ENCODE measurements at places on chromosomes 1 and 21.
A peak's percentile ranks its signal among the peaks of the same experiment; 100 is the strongest.

DNA sequence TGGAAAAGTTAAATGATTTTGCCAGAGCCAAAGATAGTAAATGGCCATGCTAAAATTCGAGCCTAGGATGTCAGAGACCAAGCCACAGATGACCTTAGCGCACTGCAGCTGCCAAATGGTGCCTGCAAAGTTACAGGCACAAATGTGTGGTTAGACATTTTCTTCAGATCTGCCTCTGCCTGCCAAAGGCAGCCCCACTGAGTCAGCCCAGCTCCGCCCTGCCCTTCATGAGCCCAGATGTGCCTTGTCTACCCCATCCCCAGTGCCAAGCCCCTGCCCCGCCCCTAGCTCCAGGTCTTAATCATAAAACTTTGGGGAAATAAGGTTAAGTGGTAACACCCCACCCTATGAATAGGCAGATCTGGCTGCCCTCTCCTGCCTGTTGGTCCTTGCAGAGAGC lies 105.9 kb downstream of the DTL start:
- no peak for DNase-seq

DNA sequence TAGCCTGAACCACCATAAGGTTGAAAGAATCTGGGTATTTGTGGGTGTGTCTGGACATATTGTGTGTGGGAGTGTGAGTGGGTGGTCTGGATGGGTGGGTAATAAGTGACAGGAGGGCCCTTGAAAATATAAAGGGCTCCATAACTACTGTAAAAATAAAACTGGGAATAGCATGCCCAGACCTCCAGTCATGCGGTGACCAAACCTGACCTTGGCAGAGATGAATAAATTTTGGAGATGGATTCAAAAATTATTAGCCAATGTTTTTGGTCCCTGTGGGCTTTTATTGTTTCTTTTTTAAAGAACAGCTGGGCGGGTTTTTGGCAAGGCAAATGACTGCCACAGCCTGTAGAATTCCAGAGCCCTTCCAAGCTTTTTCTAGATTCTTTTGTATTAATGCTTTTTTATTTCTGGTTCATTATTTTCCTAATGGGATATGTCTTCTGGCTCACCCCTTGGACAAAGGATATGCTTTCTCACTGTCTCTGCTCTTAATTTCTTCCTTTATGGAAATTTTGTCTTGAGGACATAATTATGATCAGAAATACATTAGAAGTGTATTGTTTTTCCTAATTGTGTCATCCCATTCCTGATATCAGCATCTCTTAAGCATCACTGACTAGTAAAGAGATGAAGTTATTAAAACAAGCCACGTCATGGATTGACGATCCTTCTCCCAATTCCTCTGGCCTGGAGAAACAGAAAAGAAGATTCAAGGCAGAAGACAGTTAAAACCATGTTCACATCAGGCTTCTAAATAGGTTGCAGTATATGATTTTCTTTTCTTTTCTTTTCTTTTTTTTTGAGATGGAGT lies 69.5 kb downstream of the NTMT2 start:
- no peak for DNase-seq

DNA sequence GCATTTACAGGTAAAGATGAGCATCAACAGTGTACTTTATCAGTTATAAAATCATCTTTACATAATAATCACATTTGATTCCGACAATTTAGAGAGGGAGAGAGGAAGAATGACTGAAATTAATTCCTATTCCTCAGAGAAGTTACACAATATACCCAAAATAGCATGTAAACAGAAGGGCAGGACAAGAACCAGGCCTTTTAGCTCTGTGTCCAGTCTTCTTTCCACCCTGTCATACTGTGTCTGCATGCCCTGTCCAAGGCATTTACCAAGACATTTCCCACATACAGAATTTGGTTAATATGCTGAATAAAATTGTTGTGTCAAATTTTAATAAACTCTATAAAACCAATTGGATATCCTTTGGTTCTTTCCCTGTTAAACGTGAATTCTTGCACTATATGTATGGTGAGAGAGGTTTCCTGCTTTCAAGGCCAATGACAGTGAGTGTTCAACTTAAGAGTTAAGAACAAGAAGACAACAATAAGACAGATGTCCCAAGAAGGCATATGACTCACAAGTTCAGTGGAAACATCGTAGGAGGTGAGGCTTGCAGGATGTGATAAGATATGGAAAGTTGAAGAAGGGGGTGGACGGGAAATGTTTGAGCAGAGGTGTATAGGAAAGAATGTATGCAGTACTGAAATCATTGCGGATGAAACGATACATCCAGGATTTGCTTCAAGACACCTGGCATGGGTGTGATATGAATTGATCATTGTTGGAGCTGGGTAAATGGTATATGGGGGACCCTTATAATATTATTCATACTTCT lies 20.8 kb downstream of the LRRC8B start:
- no peak for DNase-seq

- DNase-seq, result no peak
Measured at GRCh38 chr1:30120245-30121000, 603.0 kb downstream of the MATN1 start.

- no peak for DNase-seq
Measured at GRCh38 chr1:46153228-46153627, 20.8 kb upstream of the PIK3R3 start.

- DNase-seq, result no peak
Measured at GRCh38 chr1:161139766-161140165, 7.3 kb upstream of the DEDD start.

- DNase-seq, result no peak
Measured at GRCh38 chr21:45474323-45474950, 67.8 kb downstream of the SLC19A1 start.

GRCh38 chr1:84971957-84972356 lies 25.0 kb downstream of the MCOLN2 start:
- DNase-seq, result no peak

GRCh38 chr1:204149635-204150565 lies 1.9 kb downstream of the ETNK2 start:
- DNase-seq, result peak; percentile 35

GRCh38 chr21:45021428-45022347 lies 52.7 kb upstream of the ADARB1 start:
- DNase-seq, result peak; percentile 46

GRCh38 chr1:214864896-214865688 lies 217.4 kb upstream of the KCNK2 start:
- DNase-seq, result no peak

- no peak for DNase-seq
Measured at GRCh38 chr1:184535191-184535970, 148.6 kb downstream of the C1orf21 start.

GRCh38 chr21:44378646-44379514 lies 25.5 kb downstream of the TRPM2 start:
- no peak for DNase-seq

DNA sequence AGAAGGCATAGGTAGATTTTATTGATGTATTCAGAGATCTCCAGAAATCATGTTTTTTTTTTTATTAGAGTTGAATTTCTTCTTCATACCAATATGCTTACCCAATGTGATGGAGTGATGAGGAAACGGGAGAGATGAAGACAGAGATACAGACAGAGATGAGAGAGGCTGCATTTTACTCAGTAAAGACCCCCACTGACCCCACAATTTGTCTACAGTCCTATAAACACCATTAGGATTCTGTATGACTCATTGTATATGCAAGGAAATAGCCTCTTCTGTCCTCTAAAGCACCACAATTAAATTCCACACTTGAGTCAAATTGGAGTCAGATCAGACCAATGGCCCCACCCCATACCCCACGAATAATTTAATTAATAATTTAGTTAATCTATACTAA lies 44.0 kb downstream of the RUNX1 start:
- DNase-seq, result no peak

GRCh38 chr1:157359314-157360022 lies 192.8 kb downstream of the FCRL5 start:
- DNase-seq, result no peak

GRCh38 chr21:21712748-21713520 lies 714.7 kb downstream of the NCAM2 start:
- DNase-seq, result no peak

DNA sequence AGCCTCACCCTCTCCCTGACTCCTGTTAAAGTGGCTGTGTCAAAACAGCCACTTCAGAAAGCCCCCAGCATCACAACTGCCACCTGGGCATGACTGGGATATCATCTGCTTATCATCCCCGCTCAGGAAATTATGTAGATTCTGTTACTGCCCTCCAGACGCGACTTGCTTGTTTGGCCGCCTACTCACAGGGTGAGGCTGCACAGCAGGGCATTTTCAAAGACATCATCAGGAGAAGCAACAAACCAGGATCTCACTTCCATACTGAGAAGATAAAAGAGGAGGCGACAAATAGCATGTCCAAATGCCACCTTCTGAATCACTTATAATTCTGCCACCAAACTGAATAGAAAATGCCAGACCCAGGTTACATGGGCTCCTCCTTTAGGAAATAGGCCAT lies 94.8 kb downstream of the MIS18A start:
- no peak for DNase-seq

DNA sequence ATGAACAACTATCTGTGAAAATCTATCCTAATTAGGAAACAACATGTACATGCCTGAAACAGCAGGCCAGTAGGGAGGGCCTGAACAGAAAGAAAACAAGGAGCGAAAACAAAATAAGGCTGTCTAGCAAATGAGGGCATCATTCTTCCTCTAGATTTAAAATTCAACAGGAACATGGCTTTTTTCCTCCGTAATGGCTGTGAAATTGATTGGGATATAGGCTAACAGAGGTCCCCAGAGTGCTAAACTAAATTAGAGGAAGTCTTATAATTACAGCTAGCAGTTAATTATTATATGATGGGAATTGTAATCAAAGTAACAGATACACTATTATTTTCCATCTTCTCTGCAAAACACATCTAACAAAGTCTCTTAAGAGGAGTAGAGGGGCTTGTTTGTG lies 51.7 kb upstream of the TIAM1 start:
- no peak for DNase-seq

DNA sequence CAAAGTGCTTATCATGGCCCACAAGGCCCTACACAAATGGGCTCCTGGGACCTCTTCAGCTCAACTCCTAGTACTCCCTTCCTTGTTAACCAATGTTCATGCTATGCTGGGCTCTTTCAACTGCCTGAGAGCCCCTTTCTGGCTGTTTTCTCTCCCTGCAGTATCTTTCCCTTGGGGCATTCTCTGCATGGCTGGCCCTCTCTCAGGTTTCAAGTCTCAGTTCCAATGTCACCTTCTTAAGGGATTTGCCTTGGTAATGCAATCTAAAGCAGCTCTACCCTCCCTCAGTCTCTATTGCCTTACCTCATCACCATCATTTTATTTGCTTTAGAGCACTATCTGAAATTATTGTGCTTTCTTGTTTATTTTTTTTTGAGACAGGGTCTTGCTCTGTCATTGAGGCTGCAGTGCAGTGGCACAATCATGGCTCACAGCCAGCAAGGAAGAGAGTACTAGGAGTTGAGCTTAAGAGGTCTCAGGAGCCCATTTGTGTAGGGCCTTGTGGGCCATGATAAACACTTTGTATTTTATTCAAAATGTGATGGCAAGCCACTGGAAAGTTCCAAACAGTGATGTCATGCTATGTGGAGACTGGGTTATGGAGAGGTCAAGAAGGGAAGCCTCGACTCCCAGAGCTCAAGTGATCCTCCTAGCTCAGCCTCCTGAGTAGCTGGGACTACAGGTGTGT lies 63.4 kb upstream of the SRSF10 start:
- no peak for DNase-seq

DNA sequence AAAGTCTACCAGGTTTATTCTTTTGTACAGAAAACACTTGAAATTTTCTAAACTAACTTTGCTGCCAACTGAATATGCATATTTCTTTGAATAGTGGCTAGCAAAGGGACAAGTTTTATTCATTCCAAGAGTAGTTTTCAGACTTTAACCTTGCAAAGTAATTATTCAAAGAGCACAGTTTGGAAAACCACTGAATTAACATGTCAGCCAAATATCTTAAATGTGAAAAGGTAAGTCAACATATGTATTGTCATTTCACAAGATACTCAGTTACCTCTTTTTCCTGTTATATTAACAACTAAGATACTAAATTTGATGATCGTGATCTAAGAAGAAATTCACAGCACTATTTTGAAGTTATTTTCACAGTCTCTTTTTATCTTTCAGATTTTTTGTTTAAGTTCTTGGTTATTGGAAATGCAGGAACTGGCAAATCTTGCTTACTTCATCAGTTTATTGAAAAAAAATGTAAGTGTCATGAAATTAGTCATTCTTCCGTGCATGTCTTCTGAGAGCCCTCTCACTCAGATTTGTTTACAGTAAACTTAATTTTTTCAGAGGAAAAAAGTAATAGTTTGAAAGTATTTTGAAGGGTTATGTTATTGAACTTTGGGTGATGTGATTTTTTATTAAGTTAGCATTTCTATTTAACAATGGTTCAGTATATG lies 15.3 kb downstream of the RAB4A start:
- no peak for DNase-seq

DNA sequence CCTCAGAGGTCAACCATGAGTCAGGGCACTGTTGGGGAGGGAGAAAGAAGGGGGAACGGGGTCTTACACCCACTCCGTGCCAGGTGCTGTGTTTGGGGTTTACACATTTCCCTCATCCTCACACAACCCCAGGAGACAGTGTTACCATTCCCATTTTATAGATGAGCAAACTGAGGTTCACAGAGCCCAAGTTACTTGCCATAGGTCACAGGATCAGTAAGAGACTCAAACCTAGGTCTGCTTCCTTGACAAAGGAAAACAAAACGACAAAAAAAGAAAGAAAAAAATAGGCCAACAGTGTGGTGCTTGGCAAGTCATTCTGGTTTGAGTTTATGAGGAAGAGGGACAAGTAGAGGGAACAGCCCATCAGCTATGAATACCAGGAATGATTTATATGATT lies 16.3 kb upstream of the CDCP2 start:
- no peak for DNase-seq

DNA sequence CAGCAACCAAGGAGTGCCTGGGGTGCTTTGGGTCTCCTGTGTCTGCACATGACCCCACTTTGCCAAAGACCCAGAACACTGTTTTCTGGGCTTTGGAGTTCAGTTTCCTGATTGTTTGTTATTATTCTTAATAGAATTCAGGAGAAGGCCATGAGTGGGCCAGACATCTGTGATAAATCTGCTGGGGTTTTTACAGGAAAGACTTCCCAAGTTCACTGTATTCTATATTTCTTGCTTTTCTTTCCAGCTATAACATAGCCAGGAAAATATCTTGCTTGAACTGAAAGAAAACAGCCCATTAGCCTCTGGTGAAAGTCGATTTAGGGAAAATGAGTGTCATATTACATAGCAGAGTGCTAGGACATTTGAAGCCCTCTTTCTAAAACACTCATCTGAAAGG lies 345.1 kb upstream of the USP24 start:
- DNase-seq, result no peak

DNA sequence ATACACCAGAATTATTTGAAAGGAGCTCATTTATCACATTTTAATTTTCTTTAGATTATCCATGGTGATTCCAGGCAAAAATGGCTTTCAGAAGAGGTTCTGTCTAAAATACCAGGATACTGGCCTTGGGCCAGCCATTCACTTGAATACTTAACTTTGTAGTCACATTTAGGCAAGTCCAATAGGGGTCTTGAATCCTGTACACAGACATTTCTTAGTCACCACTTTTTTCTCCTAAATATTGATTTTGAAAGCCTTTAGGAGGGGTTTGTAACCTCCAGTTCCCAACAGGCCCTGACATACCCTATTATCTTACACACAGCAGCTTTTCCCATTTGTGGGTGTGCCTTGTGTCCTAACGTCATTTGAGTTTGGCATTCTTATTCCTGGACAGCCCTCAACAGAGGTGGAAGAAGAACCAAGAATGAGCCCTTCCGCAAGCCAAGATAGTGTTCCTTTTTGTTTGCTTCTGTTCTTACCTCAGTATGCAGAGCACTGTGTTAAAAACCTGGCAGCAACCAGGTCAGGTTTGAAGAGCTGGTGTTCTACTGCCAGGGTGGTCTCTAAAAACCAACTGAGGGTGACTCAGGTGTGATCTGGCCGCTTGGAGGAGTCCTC lies 19.5 kb downstream of the MAP3K7CL start:
- DNase-seq, result no peak

Measured in lower lobe of right lung (tissue), 2 donors.